Breast epithelium (tissue), 4 donors: ENCODE measurements at places on chromosomes 2 and 18. TPM values are rescaled to one million over a fixed set of nuclear protein-coding genes. Genes with fewer than 3 reads are reported as not detected.
A peak's percentile ranks its signal among the peaks of the same experiment; 100 is the strongest.

The OTX1 gene
- not detected for total RNA-seq

The CXCR4 gene
- total RNA-seq, result 25.8 TPM

The ROCK1 gene
- 86.6 TPM for total RNA-seq

The TBR1 gene
- 0.33 TPM for total RNA-seq

The SERPINB2 gene
- not detected for total RNA-seq

The TNFRSF11A gene
- total RNA-seq, result 4.6 TPM

The SKA1 gene
- total RNA-seq, result 0.48 TPM

DNA sequence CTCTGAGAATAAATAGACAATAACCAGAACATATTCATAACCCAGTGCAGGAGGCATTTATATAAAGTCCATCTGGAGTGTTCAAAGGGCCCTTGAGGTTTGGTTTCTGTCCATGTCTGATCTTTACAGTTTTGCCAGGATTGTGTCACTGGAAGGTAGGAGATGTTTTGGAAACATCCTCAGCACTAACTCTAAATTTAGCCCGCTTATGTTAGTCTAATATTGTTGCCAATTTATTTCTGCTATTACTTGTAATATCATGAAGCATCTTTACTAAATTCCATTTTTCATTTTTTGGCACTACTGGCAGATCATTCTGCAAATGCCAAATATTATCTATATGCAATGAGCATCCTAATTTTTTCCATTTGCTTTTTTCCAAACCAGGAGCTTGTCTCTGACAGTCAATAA is 22.4 kb upstream of the REV1 start:
- no peak for DNase-seq

DNA sequence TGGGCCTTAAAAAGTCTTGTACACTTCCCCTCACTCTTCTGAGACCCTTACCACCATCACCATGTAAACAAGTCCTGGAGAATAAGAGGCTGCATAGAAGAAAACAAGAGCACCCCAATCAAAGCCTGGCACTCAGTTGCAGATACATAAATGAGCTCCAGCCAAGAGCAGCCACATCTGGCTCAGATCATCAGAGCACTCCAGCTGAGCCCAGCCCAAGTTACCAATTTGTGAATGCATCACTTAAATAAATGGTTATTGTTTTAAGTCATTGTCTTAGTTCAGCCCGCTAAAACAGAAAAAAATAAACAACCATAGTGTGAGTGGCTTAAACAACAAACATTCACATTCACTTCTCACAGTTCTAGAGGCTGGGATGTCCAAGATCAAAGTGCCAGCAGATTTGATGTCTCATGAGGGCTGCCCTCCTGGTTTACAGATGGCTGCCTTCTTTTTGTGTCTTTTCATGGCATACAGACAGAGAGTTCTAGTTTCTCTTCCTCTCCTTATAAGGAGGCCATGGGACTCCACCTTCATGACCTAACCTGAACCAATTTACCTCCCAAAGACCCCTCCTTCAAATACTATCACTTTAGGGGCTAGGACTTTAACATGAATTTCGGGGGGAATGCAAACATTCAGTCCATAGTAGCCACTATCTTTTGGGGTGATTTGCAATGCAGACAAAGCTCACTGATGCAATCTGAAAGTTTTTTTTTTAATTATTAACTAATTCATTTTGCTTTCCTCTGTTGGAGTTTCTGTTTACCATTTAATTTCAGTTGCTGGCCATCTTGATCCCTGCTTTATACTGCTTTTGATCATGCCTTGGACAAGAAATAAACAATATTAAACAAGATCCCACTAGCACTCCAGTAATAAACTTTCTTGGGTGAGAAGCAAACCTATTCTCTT is 187.5 kb upstream of the ACVR2A start:
- no peak for DNase-seq

DNA sequence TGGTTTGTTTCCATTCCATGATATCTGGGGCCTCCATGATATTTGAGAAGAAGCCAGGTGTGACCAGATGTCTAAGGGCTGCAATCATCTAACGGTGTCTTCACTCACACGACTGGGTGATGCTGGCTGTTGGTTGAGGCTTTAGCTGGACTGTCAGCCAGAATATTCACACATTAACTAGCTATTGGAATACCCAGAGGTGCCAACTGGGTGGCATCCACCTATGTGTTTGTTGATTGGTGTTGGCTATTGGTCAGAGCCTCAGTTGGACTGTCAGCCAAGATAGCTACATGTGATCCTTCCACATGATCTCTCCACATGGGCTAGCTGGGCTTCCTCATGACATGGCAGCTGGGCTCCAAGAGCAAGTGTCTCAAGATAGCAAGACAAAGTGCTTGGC is 117.4 kb downstream of the CDCA7 start:
- no peak for DNase-seq

DNA sequence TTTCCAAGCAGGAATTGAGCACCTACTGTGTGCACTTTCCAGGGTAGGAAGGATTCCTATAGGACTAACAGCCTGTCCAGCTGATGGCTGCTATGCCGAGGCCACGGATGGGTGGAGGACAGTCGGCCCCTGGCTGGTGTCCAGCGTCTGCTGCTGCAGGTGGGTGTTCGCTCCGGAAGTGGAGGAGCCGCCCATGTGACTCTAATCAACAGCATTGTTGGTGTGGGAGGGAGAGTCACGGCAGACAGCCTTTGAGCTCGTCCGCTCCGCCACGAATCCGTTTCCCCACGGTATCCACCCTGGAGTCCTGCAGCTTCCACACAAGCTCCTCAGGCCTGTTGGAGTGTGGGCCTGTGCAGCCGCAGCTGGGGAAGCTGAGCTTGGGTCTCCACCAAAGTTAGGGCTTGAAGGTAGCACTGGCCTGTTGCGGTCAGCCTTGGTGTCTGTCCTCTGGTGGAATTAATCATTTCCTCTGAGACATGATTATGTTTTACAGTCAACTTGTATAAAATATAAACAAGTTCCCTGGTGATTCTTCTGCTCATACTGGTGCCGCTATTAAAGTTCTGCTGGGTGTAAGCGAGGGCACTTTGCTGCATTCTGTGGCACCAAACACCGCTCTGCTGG is 185.9 kb upstream of the TPO start:
- no peak for DNase-seq

- DNase-seq, result no peak
Measured at GRCh38 chr2:127355407-127356008, 32.3 kb downstream of the MAP3K2 start.

DNA sequence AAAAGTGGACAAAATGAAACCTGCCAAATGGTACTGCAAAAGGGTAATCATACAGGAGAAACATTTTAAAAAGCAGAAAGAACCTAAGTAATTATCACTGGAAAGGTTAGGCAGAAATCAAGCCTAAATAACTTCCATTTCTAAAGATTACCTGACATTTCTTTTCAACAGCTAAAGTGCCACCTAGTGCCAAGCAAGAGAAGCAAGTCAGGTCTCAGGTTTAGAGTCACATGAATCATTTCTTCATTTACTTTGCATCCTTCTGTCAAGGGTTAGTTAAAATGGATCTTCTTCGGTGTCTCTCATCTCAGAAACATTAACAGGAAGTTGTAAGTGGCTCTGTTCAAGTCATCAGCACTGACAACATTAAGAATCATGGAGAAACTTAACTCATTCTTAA is 90.3 kb downstream of the AKAIN1 start:
- no peak for DNase-seq

DNA sequence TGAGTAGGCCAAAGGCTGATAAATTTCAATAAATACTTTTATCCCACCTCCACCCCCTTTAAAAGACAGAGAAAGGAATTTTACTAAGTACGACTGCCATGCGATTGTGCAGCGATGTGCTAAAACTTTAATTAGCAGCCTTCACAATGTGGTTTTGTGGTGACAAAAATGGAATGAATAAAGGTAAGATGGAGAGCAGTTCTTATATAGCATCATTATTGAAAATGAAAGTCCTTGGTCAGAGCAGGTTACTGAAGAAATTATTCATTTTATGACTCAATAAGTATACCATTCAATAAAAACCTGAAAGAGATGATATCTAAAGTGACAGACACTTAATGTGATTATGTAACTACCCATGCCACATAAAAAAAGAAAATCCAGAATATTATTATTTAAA is 33.2 kb upstream of the MTIF2 start:
- no peak for DNase-seq

DNA sequence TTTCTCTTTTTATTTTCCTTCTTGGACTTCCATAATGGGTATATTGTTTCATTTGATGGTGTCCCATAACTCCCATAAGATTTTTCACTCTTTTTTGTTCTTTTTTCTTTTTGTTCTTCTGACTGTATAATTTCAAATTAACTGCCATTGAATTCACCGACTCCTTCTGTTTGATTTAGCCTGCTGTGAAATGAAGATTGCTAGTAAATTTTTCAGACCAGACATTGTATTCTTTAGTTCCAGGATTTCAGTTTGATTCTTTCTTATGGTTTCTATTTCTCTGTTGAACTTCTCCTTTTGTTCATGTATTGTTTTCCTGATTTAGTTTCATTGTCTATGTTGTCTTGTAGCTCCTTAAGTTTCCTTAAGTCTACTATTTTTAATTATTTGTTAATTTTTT is 87.6 kb upstream of the SPOPL start:
- DNase-seq, result no peak

GRCh38 chr2:121150713-121151112 is 134.3 kb downstream of the TFCP2L1 start:
- DNase-seq, result no peak

- DNase-seq, result peak; percentile 53
Measured at GRCh38 chr2:30026091-30027055, 105.0 kb upstream of the ALK start.

GRCh38 chr2:127014224-127014623 is 92.7 kb downstream of the BIN1 start:
- no peak for DNase-seq
